Mucosa of gallbladder (tissue), 1 donor: ENCODE measurements at places on chromosomes 7 and 10.
A peak's percentile ranks its signal among the peaks of the same experiment; 100 is the strongest.

DNA sequence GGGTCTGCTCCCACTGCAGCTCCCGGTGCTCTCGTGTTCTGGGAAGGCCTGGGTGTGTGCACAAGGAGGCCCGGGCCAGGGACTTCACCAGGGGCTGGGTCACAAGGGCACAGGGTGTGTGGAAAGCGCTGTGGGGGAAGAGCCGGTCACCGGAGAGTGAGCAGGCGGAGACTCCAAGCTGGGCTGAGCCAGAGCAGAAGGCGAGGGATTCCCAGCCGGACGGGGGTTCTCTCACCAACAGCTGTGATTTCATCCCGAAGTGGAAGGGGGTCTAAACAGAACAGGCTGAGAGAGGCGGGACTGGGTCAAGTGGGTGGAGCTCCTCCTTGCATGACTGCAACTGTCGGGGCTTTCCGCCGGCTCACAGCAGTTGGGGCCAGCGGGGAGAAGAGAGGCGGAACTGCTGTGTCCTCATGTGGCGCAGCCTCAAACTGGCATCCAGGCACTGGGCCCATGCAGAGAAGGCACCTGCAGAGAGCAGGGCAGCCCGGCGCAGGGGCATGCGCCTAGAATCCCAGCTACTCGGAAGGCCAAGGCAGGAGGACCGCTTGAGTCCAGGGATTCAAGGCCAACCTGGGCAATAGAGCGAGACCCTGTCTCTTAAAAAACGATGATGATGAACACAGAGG is 7.6 kb upstream of the ORAI2 start:
- peak; percentile 32 for DNase-seq

DNA sequence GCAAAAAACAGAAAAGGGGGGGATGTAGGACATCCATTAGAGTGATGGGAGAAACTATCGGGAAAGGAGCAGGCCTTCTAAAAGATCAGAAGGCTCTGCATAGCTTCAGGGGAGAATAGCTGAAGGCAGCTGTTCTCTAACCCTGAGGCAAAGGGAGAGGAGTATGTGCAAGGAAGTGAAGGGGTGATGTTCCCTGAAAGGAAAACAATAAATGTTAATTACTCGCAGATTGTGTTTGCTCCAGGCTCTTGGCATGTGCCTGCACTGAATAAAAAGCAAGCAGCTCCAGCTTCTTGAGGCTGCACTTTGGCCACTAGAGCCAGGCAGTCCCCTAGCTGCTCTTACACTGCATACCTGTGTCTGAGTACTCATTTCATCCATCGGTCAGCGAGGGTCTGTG is 14.4 kb upstream of the STARD3NL start:
- DNase-seq: no peak

GRCh38 chr10:12656518-12657142 is 307.3 kb downstream of the CAMK1D start:
- no peak for DNase-seq

DNA sequence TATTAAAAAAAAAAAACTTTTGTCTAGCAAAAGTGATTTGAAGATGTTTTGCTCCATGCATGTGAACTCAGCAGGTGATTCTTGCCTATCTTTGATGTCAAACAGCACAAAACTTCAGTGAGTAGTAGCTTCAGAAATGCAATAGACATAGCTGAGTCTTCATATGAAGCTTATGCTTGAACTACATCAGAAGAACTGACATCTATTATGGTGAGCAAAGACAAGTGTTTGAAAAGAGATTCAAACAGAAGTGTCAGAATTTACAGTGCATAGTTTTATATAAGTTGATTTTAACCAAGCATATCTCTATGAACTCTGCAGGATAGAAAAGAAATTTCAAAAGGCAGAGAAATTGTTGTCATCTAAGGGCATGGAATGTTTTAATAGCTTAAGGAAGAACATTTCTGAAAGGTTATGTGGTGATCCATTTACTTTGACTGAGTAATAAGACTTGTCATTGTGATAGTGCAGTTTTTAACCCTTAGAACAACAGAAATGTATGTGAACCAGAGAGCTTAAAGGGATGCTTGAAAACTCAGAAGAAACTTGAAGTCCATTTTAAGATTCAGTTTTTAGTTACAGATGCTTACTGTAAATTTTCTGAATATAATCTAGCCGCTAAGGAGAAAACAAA is 351.4 kb downstream of the MDFIC start:
- DNase-seq: no peak

DNA sequence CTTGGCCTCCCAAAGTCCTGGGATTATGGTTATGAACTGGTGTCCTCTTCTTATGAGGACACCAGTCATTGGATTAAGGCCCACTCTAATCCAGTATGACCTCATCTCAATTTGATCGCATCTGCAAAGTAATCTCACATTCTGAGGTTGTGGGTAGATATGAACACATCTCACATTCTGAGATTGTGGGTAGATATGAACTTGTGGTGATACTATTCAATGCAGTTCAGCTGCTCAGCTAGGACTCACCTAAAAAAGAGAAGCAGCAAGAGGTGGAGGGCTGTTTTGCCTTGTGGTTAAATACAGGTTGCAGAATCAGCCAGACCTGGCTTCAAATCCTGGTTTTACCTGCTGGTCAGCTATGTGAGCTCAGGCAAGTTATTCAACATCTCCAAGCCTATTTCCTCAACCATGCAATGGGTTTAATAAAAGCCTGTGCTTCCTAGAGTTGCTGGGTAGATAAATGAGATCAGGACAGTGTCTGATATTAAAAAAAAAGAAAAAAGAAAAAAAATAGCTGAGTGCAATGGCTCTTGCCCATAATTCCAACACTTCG is 8.5 kb upstream of the BAG3 start:
- DNase-seq: no peak

GRCh38 chr10:102773320-102773719 is 29.6 kb downstream of the WBP1L start:
- no peak for DNase-seq

- DNase-seq: peak; percentile 66
Observed at GRCh38 chr10:6199131-6199733, 3.5 kb upstream of the PFKFB3 start.

- DNase-seq: no peak
Observed at GRCh38 chr7:21261627-21262594, 166.0 kb upstream of the SP4 start.

- DNase-seq: no peak
Observed at GRCh38 chr7:154429666-154430404, 377.6 kb downstream of the DPP6 start.

- no peak for DNase-seq
Observed at GRCh38 chr7:51789489-51789888, 472.9 kb upstream of the COBL start.

- DNase-seq: no peak
Observed at GRCh38 chr7:47979832-47980181, 392 bp upstream of the HUS1 start.

- no peak for DNase-seq
Observed at GRCh38 chr7:24851786-24852185, 94.5 kb upstream of the GSDME start.

GRCh38 chr7:93148144-93148543 is at the start of gene SAMD9L:
SAMD9L (minus strand) TSS chr7:93148385; CDS start chr7:93135971, 12,414 bp downstream.
- DNase-seq: no peak

DNA sequence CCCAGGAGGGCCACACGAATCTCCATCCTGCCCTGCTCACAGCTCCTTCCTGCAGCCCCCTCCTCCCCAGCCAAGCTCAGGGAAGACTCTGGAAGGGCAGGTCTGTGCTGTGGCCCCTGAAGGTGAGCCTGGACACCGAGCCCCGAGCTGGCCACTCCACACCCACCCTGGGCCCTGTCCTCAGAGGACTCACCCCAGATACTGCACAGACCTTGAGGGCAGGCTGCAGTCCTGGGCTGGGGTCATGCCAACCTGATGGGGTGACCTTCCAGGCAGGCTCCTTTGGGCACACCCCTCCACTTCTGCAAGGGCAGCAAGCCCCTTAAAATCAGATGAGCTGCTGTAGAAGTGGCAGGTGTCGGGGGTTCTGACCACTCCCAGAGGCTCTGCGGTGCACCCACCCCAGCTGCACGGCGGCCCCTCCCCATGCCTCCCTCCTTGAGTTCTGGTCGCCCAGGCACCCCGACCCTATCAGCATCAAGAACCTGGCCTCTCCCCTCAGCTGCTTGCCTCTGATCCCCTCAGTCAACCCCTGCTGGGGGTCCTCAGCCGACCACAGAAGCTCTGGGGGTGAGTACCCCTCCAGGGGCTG is 24.3 kb downstream of the YKT6 start:
- DNase-seq: no peak

DNA sequence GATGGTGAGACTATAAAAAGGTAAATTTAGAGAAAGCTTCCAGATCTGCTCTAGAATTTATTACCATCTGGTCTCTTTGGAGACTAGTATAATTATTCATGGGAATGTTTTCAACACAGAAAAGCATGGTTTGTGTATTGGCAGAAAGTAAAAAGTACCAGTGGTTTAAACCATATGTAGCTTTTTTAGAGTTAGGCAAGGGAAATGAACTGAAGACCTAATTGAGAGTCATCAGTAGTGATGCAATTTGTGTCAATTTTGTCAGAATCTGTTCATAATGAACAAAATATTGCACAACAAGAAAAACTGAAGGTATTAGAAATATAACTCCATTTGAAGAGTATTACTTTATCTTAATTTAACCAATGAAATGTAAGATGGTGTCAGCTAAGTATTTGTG is 181.4 kb downstream of the ADK start:
- DNase-seq: no peak

DNA sequence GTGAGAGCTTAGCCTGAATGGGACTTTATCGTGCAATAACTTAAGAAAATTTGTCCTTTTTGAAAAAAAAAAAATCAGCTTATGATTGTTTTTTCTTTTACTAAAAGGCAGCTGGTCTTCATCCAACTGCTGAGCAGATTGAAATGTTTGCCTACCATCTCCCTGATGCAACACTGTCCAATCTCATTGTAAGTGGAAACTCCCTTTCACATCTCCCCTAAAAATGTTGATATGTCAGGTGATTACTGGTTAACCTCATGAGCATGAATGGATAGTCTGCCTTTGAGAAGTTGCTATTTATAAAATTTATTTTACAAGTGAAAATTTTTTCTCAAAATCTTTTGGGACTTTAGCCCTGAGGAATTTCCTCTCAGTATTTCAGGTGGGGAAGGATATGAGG is 17.8 kb upstream of the HKDC1 start:
- DNase-seq: no peak

DNA sequence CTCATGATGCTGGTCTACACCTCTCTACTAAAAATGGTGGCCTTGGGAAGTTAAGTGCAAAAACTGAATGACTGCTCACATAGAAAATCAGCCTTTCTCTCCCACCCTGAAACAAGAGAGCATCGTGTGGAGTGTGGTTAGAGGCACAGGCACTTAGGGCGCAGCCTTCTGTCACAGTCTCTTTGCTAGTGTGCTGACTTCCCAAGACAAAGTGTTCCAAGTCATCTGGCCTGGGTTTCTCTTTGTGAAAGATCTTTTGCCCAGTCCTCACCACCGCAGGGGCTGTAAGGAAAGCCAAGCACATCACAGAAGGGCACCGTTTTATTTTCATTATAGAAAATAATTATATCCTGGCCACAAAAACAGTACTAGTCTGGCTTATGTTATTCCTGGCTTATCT is 12.5 kb downstream of the STN1 start:
- no peak for DNase-seq

GRCh38 chr10:92119340-92119739 is 171.5 kb downstream of the CPEB3 start:
- DNase-seq: no peak

GRCh38 chr7:115953592-115954255 is 76.8 kb downstream of the TFEC start:
- DNase-seq: no peak

- DNase-seq: no peak
Observed at GRCh38 chr10:132376394-132376851, 20.6 kb upstream of the PWWP2B start.

DNA sequence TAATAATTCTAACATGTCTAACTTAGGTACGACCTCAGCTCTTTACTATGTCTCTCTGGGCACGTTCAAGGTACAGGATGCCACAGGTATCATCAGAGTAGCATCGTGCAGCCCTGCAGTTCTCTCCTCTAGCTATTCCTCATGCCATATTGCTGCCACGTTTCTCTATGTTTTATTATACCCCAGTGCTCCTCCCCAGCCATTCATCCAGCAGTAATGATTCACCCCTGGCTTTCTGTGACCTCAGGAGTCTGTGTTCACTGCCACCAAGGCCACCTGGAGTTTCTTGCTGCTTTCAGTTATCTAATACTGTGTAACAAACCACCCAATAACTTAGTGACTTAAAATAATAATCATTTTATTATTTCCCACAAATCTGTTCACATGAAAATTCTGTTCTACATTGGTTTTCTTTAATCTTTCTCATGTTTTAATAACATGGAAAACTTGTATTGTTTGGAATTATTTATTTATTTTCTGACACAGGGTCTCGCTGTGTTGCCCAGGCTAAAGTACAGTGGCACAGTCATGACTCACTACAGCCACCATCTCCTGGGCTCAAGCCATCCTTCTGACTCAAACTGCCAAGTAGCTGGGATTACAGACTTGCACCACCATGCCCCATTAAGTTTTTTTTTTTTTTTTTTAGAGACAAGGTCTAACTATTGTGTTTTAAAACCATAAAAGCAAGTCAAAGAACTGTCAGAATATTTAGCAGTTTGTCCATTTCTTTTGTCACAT is 21.8 kb downstream of the REEP3 start:
- no peak for DNase-seq

- DNase-seq: no peak
Observed at GRCh38 chr10:95237376-95238170, 43.5 kb downstream of the ACSM6 start.

- no peak for DNase-seq
Observed at GRCh38 chr10:3623746-3624145, 161.3 kb downstream of the KLF6 start.

- DNase-seq: no peak
Observed at GRCh38 chr7:49771427-49772176, 1.8 kb upstream of the VWC2 start.

GRCh38 chr10:112613620-112614019 is 166.6 kb downstream of the VTI1A start:
- no peak for DNase-seq

- DNase-seq: no peak
Observed at GRCh38 chr7:114048386-114049235, 129.8 kb upstream of the PPP1R3A start.

GRCh38 chr7:37982423-37982822 is 62.0 kb downstream of the EPDR1 start:
- no peak for DNase-seq

DNA sequence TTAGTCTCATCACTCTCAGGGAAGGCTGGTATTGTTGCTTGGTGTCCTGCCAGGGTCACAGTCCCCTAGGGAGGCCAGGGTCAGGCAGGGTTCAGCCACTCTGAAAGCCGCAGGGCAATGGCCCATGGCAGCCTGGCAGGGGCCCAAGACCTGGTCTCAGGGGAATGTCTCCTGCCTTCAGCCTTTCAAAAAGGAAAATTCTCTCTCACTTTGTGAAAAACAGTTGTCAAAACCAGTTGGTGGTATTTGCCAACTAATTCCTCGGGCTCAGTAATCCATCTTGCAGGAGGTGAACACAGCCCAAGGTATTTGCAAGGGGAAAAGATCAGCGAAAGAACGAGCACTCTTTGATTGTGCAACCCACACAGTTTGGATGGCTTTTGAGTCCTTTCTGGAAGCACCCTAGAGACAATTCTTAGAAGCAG is 101.5 kb downstream of the JCAD start:
- DNase-seq: no peak
